ENCODE measurements at places on chromosomes 2 and 18.

GRCh38 chr2:225074919-225075681, 32.8 kb upstream of the DOCK10 start:
- no peak for DNase-seq

DNA sequence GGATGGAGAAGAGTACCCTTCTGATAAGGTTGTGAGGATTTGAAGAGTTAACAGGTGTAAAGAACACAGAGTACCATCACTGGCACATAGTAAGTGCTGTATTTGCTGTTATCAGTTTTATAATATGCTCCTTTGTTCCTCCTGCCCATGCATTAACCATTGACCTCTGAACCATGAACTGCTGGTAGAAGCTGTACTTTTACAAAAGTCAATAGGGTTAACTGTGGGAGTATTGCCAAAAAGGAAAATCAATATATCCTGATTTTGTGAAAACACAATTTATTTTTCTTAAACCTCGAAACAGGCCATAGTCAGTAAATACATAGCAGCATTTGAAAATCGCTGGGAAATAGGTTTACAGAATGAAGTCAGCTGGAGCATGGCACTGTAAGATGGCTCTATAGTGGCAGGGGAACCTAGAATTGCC, 18.9 kb upstream of the ACAA2 start:
- DNase-seq = no peak

- no peak for DNase-seq
Measured at GRCh38 chr2:138521821-138522220, 20.3 kb downstream of the SPOPL start.

DNA sequence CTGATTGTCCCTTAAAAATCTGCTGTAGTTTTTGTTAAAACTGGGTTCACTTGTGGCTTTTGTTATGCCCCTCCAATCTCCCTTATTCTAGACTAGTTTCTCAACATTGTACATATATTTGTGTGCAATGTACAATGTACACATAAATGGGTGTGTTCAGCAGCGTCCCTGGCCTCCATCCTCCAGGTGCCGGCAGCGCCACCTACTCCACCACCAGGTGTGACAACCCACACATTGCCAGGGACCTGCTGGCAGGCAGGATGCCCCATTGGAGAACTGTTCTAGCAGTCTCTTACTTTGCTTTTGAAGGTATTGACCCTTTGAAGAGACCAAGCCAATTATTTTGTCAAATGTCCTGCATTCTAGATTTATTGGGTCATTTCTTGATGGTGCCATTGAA, 75.4 kb downstream of the SH3RF3 start:
- no peak for DNase-seq

DNA sequence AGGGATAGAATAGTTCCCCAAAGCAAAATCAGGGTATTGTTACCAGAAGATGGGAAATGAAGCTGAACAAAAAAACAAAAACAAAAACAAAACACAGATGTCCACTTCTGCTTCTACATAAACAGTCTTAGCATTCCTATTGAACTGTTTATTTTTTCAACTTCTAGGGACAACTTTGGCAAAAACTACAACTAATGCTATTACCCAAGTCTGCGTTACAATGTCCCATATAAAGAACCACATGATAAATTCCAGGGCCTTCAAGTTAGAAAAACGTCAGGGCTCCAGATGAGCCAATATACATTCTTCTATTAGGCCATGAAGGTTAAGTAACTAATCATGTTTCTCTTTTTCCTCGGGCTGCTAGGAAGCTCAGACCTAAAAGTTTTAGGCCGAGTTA, 16.9 kb downstream of the PID1 start:
- no peak for DNase-seq

DNA sequence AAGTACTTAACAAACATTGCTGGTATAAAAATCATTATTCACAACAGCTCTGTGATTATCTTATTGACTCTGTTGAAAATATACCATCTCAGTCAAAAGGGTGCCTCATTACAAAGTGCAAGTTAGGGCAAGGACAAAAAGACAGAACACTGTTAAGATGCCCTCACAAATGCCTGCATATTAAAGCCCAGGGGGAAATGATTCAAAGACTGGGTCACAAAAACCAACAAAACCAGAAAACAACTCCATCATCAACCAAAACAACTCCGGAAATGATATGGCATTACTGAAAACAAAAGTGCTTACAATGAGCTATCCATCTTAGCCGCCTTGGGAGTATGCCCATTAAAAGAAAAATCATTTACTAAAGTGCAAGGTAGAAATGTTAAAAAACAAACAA, 9.9 kb downstream of the PLA2R1 start:
- DNase-seq = no peak

- DNase-seq = no peak
Measured at GRCh38 chr2:127577973-127578372, 42.5 kb downstream of the MYO7B start.

DNA sequence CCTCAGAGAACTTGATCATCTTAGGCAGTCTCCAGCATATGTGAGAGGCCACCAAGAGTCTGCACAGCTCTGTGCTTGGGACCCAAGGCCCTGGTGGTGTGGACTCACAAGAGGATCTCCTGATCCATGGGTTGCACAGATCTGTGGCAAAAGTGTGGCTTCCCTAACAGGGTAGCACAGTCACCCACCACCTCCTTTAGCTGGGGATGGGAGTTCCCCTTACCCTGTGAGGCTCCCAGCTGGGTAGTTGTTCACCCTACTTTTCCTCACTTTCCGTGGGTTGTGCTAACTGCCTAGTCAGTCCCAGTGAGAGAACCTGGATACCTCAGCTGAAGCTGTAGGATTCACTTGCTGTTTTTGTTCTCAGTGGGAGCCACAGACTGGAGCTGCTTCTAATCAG, 123.7 kb downstream of the FTCDNL1 start:
- DNase-seq = no peak

DNA sequence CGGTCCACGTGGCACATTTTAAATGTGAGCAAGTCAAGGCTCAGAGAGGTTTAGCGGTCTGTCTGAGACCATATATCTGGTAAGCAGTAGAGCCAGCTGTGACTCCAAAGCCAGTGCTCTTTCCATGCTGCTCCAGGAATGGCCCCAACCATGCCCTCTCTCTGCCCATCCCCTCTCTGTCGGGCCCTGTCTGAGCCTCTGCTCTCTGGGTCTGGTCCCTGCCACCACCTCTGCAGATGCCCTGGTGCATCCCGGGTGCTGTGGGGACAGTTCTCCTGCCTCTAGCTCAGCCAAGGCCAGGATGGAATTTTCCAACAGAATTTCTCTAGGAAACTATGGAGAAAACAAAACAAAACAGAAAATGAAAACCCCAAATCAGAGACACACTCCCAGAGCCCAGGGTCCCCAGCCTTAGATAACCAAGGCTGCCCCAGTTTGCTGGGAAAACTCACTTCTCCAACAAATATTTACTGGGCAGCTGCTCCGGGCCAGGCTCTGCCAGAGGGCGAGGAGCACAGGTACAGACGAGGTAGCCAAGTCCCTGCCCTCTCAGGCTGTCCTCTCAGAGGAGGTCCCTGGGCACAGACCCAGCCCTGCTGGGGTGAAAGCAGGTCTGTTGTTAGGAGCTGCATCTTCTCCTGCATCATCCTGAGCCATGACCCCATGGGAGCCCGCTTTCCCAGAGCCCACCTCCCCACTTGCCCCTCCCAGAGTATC, 9.2 kb downstream of the ADRA2B start:
- no peak for DNase-seq

DNA sequence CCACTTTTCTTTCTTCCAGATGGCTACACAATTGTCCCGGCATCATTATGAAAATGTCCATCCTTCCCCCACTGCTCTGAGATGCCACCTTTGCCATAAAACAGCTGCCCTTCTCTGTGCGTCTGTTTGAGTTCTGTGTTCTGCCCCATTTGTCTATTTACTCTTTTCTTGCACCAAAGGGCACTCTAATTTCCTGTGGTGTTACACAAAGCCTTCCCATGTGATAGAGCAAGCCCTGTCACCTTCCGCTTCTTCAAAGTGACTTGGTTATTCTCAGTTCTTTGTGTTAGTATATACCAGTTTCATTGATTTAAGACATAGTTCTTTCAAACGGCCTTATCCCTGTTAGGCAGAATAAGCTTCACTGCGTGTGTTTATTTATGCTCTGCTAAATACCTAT, 84.1 kb downstream of the FBXO15 start:
- no peak for DNase-seq

- DNase-seq = no peak
Measured at GRCh38 chr2:167851876-167852275, 395.5 kb downstream of the STK39 start.

GRCh38 chr2:56102866-56103265, 80.9 kb upstream of the CCDC85A start:
- DNase-seq = no peak

DNA sequence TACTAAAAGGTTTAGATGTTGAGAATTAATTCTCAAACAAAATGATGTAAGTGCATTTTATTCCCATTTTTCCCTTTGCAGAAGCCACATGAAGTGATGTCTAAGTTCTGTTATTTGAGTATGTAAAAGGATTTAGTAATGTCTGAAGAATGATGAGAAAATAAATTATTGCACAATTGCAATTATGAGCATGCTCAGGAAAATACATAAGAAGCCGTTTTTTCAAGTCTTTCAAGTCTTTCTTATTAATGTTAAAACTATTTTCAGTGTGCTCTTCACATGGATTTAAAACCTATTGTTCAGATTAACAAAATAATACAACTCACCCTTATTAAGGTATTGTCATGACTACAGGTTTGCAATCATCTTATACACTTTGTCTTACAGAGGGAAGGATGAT, 331.4 kb upstream of the NETO1 start:
- no peak for DNase-seq

- no peak for DNase-seq
Measured at GRCh38 chr2:241160318-241160717, 10.1 kb downstream of the PPP1R7 start.

- no peak for DNase-seq
Measured at GRCh38 chr2:207390302-207391095, 139.3 kb upstream of the CREB1 start.

GRCh38 chr2:9950521-9951271, 797 bp upstream of the GRHL1 start:
- DNase-seq = peak; percentile 25

- no peak for DNase-seq
Measured at GRCh38 chr2:220509096-220509757, 881.8 kb downstream of the SLC4A3 start.

DNA sequence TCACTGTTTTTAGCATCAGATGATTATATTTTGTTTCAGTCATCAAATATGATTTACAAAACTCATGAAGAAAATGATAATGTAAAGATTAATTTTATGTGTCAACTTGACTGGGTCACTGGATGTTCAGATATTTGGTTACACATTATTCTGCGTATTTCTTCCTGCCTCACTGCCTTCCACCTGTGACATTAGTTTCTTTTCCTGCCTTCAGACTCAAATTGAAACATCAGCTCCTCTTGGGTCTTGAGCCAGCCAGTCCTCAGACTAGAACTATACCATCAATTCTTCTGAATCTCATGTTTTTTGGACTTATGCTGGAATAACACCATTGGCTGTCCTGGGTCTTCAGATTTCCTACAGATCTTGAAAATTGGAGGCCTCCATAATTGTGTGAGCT, 96.7 kb downstream of the ZNF385B start:
- DNase-seq = no peak

DNA sequence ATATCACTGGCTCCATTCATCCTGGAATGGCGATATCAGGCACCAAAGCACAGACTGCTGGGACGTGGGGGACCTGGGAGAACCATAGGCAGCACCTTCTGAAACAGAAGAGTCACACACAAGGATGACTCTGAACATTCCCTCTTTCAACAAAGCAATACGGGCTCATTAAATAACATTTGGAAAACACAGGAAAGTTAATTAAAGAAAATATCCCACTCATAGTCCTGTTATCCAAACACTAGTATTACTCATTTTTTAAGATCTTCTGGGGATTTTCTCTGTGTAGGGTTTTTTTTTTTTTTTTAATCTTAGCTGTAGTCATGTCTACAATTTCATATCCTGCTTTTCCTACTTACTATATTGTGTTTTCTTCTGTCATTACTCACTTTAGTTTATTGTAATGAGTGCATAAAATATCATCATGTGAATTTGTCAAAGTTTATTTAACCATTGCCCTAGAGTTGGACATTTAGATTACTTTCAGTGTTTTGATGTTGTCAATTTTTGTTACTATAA, 70.0 kb upstream of the SP3 start:
- DNase-seq = no peak

GRCh38 chr18:42588786-42589185, 526.7 kb downstream of the RIT2 start:
- no peak for DNase-seq

- no peak for DNase-seq
Measured at GRCh38 chr2:221145396-221145795, 426.7 kb downstream of the EPHA4 start.

- DNase-seq = no peak
Measured at GRCh38 chr18:48470484-48471180, 61.4 kb upstream of the ZBTB7C start.

GRCh38 chr2:119232666-119232993, 9.0 kb downstream of the STEAP3 start:
- no peak for DNase-seq

GRCh38 chr2:43095533-43096295, 130.7 kb downstream of the ZFP36L2 start:
- DNase-seq = no peak

GRCh38 chr2:11128243-11128951, 26.9 kb upstream of the SLC66A3 start:
- no peak for DNase-seq

DNA sequence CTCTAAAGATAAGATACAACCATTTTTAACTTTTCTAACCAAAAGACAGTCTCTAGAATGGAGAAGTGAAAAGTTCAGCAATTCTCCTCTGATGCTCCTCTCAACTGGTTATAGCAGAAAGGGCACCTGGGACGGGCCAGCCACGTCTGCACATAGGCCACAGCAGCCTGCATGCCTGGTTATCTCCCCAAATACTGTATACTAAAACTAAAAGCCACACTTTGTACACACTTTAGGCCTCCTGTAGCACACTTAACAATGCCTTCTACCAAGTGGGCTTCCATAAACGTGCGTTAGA, 179.1 kb downstream of the ANKRD44 start:
- no peak for DNase-seq

- no peak for DNase-seq
Measured at GRCh38 chr2:119389615-119390306, 23.0 kb downstream of the DBI start.

- DNase-seq = no peak
Measured at GRCh38 chr2:95388091-95388692, 14.3 kb upstream of the FAHD2A start.

DNA sequence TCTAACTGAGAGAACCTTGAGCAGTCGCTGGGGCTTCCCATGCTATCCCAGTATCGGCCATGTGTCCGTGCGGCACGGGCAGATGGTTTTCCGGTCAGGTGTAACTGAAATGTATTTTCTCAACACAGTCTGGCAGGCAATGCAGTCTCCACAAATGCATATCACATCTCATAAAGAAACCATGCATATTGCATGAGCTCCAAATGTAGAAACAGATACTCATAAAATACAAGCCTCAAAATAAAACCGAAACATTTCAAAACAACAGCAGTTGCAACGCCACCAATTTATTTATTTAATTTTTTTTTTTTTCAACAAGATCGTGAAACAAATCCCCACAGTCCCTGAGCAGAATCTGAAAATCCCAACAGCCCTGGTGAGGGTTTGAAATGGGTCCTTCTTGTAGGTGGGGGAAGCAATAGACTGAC, 299.4 kb downstream of the LPIN1 start:
- no peak for DNase-seq

All from activated naive CD4-positive, alpha-beta T cell (primary cell).